A549 treated with dexamethasone at 1 μM for 4 hours (cell line): ENCODE measurements at places on chromosomes 11 and 22. TPM values are rescaled to one million over a fixed set of nuclear protein-coding genes. Genes with fewer than 3 reads are reported as not detected.

The GLB1L2 gene
- total RNA-seq, result 1.4 to 2.2 TPM (median 2.0 TPM) in 5 replicates

The SSTR3 gene
- total RNA-seq, result 0.02 TPM in 1 of 5 replicates, not detected in the others

The NCF4 gene
- 0.11 to 0.13 TPM in 2 of 5 replicates, not detected in the others for total RNA-seq

The CYB5R2 gene
- total RNA-seq, result 3.5 to 6.1 TPM (median 4.0 TPM) in 5 replicates

The WNT7B gene
- total RNA-seq, result 34.9 to 53.2 TPM (median 50.1 TPM) in 5 replicates

The SLC17A6 gene
- total RNA-seq, result not detected in 5 replicates

The SCUBE2 gene
- 0.40 to 0.71 TPM (median 0.61 TPM) in 5 replicates for total RNA-seq

The ME3 gene
- total RNA-seq, result 13.2 to 16.1 TPM (median 14.5 TPM) in 5 replicates

The RAB30 gene
- 5.9 to 7.9 TPM (median 6.2 TPM) in 5 replicates for total RNA-seq

The IL10RA gene
- 0.03 to 0.14 TPM (median 0.11 TPM) in 4 of 5 replicates, not detected in the other for total RNA-seq

The RBM14 gene
- total RNA-seq, result 59.6 to 80.2 TPM (median 65.6 TPM) in 5 replicates

The ZNF214 gene
- total RNA-seq, result 0.54 to 1.1 TPM (median 0.88 TPM) in 5 replicates

The SLC22A12 gene
- not detected in 5 replicates for total RNA-seq

The RAC2 gene
- 0.06 to 0.28 TPM (median 0.15 TPM) in 4 of 5 replicates, not detected in the other for total RNA-seq

The CATSPERZ gene
- total RNA-seq, result 2.0 to 3.9 TPM (median 2.9 TPM) in 5 replicates
